ENCODE measurements at places on chromosomes 11 and 22.

DNA sequence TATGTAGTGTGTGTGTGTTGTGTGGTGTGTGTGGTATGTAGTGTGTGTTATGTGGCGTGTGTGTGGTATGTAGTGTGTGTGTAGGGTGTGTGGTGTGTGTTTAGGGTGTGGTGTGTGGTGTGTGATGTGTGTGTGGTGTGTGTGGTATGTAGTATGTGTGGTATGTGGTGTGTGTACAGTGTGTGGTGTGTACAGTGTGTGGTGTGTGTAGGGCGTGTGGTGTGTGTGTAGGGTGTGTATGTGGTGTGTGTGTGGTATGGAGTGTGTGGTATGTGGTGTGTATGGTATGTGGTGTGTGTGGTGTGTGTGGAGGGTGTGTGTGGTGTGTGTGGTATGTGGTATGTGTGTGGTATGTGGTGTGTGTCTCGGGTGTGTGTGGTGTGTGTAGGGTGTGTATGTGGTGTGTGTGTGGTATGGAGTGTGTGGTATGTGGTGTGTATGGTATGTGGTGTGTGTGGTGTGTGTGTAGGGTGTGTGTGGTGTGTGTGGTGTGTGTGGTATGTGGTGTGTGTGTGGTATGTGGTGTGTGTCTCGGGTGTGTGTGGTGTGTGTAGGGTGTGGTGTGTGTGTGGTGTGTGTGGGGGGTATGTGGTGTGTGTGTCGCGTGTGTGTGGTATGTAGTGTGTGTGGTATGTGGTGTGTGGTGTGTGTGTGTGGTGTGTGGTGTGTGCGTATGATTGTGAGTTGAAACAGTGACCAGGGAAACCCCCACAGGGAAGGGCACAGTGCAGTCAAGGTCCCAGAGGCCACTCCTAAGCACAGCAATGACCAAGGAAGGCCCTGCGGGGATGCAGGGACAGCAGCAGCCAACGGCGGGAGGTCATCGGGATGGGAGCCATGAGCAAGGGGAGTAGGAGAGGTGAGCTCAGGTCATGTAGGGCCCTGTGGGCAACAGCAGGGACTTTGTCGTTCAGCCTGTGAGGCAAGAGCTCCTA lies 2.9 kb upstream of the PPP6R2 start:
- DNase-seq = no peak

DNA sequence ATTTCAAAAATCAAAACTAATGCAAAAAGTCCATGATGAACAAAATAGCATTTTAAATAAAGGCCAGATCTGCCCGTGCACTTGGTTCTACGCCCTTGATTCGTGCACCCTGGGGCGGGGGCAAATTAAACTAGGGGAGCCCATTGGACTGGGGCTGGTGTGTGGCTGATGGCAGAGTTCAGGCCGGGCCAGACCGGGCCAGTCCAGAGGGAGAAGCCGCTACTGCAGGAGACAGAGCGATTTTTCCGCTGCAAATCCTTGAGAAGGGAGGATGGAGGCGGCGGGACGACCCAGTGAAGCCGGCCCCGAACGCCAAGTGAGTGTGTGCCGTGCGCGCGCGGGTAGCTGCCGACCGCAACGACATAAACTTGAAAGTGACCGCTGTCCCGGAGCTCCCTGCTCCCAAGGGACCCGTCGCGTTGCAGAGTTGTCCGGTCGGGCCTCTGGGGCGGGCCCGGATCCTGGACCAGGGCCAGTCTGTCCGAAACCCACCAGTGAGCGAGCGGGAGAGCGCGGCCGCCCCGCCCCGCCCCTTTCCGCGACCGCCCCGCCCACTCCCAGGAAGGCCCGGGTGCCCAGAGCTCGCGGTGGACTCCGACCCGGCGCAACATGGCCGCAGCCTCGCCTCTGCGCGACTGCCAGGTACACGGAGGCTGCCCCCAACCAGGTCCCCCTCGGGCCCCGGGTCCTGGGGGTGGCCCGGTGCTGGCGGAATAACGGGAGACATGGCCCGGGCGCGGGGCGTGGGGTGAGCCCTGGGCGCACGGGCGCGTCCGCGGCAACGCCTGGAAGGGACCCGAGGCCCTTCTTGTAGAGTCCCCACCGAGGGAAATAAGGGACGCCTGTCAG lies at the start of gene TTC38:
TTC38 (plus strand) TSS at position 578 of the 849 bp plus-strand sequence; CDS start at position 610, 32 bp downstream.
- DNase-seq = peak; percentile 88

DNA sequence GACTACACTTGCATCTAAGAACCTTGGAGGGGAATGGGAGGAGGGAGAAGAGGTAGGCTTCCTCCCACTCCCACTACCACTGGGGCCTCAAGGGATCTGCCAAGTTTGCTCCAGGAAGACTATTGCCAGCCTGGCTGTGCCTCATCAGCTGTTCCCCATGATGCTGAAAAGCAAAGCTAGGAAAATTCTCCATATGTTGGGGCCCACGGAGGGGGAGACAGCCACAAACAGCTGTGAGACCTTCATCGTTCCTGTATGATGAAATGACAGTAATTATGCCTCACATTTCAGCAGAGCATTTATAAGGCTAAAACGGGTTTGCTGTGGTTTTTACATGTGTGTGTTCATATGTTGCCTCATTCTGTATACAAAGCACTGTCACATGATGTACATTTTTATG lies 6.7 kb downstream of the DSCAML1 start:
- no peak for DNase-seq

DNA sequence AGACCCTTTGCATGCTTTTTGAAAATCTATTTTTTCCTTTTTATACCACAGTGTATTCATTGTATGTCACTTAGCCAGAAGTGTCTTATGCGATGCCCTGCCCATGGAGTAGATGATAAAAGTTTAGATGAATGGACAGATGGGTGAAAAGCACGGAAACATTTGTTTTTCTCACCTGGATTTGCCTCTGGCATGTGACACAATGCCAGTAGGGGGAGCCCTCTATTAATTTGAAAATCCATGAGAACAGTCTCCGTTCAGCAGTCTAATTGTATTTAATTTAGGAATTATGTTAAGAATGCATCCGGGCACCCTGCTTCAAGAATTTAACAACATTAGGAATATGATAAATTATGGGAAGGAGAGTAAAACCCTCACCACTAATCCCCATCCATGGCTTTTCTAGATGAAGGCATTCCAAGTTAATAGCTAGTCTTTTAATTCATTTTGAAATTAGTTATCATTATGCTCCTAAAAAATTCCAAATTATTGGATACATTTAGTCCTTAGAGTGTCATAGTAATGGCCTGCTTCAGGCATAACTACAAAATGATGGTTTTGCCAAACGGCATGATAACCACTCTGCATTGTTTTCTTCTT lies 55.3 kb upstream of the ALKBH3 start:
- peak; percentile 58 for DNase-seq

DNA sequence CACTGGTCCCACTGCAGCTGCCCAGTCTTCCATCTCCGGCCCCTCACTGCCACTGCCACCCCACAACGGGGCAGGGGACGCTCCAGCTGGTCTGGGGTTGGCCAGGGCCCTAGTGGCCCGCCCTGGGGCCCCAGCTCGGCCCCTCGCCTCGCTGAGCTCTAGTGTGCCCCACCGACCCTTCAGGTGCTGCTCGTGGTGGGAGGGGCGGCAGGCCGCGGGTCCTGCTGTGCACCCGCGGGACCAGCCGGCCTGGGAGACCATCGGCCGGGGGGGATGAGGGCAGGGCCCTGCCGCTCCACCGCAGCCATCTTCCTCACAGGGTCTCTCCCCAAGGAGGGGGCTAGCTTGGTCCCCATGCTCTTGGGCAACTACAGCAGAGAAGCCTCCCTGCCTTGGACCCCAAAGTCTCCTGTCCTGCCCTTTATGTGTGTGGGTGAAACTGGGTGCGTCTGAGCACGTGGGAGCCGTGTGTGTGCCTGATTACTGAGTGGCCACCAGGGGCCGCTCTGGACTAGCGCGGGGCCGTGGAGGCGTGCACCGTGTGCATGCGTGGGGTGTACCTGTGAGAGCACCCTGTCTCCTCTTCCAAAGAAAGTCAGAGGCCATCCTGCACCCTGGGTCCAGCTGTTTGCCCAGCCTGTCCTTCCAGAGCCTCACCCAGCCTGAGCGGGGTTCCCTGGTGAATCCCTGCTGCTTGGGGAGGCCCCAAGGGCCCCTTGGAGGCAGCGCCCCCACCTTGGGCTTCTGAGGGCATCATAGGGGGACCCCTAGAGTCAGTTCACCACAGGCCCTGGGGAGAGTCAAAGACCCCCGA lies 6.0 kb upstream of the ACR start:
- DNase-seq = peak; percentile 50

DNA sequence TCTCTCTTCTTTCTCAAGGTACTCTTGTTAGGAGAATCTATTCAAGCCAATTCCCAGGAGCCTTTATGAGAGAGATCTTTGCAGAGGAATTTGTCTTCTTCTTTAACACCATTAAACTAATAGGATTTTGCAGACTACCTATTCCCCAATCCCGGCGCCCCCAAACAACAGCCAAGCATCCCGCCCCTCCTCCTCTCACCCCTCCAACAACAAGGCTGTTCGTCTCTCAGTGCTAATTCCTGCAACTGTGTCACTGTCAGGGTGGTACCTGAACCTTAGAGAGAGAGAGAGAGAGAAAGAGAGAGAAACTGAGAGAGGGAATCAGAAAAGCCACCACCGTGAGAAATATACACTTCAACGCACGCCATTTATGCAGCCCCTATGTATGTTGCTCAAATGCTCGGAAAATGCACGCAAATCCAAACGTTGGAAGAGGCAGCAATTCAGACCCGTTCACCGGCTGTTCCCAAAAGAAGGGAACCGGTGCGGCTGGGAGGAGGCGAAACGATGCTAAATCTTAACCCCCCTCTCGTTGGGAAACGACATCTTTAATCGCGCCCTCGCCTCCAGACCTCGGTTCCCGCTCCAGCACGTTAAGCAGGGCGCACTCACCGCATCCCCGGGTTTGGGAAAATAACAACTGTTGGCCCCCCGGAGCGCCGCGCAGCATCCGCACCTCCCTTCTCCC lies 961 bp downstream of the KCNA4 start:
- no peak for DNase-seq
